Fibroblast of skin of left biceps (primary cell): ENCODE measurements at places on chromosomes 16 and 17.

DNA sequence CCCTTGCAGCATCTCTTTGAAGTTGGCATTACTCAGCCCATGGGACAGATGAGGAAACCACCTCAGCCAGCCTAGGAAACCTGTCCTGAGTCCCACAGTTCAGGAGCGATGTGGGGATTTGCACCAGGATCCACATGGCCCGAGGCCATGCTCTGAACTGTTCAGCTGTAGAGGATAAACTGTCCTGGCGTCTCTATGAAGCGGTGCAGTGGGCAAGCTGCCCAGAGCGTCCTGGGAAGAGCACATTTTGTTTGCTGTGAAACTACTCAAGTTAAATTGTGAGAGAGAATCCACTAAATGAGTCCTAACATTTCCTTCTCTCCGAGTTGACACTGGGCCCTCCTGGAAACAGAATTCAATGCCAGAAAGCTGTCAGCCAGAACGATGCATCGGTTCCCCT is 276.6 kb upstream of the TNRC6C start:
- DNase-seq: no peak

GRCh38 chr17:10793816-10794215 is 10.1 kb downstream of the TMEM238L start:
- DNase-seq: no peak

DNA sequence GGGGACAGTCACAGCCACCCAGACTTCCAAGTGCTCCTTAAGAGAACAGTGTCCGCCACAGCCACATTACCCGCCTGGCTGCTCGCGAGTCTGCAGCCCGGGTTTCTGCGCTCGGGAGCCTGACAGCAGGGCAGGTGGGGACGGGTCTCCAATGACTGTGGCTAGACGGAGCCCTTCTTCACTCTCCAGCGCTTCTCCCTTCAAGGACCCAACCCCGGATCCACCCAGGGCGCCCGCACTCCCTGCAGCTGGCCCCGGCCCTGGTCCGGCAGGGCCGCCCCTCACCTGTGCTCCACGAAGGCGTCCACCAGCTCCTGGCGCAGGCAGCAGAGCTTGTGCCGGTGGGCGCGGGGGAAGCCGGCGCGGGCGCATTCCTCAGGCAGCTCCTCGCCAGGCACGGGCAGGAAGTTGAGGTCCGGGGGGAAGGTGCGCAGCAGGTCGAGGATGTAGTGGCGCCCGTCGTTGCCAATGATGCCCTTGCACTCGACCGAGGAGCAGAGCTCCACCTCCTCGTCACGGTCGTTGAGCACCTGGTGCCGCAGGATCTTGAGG is 13.9 kb downstream of the CLUH start:
- DNase-seq: no peak

GRCh38 chr17:45973099-45973780 is 25.8 kb upstream of the STH start:
- no peak for DNase-seq

GRCh38 chr17:62059414-62059813 is 5.7 kb downstream of the MED13 start:
- DNase-seq: no peak

GRCh38 chr17:78089576-78090281 is 38.8 kb downstream of the TMC6 start:
- DNase-seq: no peak
